ENCODE measurements at places on chromosomes 11 and 22.

DNA sequence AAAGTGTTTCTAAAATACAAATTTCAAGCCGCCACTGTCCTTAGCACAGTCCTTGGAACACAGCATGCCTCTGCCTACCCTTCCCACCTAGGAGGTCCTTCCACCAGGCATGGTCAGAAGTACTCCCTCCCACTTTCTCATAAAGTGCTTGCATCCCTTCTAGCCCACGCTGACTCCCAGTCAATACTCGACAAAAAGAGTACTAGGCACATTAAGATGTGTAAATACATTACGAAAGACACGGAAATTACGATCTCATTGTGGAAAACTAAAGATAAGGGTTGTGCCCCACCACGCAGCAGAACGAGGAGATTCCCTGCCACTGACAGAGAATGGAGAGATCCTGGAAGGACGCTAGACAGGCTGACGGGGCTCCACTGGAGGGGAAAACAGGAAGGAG, 13.5 kb downstream of the CHKA start:
- no peak for DNase-seq

- DNase-seq = no peak
Observed at GRCh38 chr11:46675288-46675851, 25.0 kb downstream of the ARHGAP1 start.

- DNase-seq = no peak
Observed at GRCh38 chr11:15227011-15227410, 112.3 kb downstream of the INSC start.

- no peak for DNase-seq
Observed at GRCh38 chr11:70641369-70641768, 243.0 kb downstream of the CTTN start.

- no peak for DNase-seq
Observed at GRCh38 chr11:126608658-126609057, 253.2 kb downstream of the ST3GAL4 start.

DNA sequence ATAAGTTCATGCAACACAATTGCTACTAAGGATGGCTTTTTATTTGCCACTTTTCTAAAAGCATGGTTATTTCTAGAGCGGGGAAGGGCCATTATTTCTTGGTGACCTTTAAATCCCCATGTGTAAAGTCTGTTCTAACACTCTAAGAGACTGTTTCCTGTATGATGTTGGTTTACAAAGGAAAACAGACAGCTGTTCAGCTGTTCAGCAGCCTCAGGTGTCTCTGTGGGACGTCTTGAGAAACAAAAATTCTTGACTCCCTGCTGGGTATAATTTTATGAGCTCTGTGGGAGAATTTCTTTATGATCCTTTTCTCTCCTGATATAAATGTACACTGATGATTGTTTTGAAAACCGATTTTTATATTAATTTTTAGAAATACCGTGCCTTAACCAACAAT, 13.9 kb downstream of the MUC15 start:
- DNase-seq = no peak

DNA sequence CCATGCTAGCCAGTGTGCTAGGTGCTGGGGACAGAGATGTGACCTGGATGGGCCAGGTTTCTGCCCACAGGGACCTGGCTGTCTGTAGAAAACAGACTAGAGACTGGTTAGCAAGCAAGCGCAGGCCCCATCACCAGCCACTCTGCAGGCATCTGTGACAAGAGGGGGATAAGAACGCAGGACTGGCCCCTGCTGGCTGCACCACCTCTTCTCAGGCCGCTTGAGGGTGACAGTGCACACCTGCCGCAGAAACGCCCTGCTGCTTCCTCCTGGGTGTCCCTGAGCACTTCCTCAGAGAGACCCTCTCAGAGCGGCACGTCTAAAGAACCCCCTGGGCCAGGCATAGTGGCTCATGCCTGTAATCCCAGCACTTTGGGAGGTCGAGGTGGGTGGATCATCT, 5.9 kb upstream of the PICK1 start:
- DNase-seq = no peak

- no peak for DNase-seq
Observed at GRCh38 chr11:109815500-109816150, 277.6 kb upstream of the ZC3H12C start.

- no peak for DNase-seq
Observed at GRCh38 chr11:126355926-126356897, 726 bp downstream of the ST3GAL4 start.

DNA sequence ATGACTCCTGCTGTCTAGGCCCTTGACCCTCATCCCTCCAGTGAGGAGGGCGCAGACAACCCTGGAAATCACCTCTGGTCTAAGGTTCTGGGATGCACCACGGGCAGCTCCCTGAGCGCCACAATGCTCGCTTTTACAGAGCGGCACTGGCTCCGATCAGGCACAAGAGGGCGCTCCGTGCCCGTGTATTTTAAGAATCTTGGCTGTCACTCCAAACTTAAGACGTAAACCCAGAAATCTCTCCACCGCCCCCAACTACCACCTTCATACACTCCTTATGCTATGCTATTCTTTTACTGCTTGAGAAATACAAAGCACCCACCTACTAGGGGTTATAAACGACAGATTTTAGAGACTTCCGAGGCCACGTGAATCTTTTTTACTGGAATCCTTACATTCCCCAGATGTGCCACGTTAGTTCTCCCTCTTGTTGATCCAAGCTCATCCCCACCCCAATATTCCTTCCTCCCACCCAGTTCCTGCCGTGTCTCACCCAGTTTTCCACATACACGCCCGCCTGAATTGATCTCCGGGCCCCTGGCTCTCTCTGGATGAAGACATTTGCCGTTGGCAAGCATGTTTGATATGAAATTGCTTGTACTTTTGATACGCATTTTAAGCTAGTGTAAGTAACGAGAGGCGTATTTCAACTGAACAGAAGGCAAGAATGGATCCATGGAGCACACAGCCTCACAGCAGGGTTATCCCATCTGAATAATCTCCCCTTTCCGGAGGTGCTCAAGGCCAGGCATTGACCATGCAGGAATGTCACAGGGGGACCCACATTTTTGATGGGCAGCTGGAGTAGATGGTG, 453.5 kb downstream of the OPCML start:
- no peak for DNase-seq

- DNase-seq = no peak
Observed at GRCh38 chr11:10663990-10664389, 29.6 kb downstream of the IRAG1 start.

DNA sequence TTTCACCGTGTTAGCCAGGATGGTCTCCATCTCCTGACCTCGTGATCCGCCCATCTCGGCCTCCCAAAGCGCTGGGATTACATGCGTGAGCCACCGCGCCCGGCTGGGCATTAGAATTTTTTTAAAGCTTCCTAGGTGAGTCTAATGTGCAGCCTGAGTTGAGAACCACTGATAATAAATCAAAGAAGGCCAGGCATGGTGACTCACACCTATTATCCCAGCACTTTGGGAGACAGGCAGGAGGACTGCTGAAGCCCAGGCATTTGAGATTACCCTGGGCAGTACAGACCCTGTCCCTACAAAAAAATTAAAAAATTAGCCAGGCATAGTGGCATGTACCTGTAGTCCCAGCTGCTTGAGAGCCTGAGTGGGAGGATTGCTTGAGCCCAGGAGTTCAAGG, 13.7 kb downstream of the MEI1 start:
- no peak for DNase-seq

GRCh38 chr11:45226901-45227300, 59.2 kb downstream of the SYT13 start:
- no peak for DNase-seq

GRCh38 chr22:29154364-29155048, 51.2 kb upstream of the EMID1 start:
- DNase-seq = peak; percentile 6

DNA sequence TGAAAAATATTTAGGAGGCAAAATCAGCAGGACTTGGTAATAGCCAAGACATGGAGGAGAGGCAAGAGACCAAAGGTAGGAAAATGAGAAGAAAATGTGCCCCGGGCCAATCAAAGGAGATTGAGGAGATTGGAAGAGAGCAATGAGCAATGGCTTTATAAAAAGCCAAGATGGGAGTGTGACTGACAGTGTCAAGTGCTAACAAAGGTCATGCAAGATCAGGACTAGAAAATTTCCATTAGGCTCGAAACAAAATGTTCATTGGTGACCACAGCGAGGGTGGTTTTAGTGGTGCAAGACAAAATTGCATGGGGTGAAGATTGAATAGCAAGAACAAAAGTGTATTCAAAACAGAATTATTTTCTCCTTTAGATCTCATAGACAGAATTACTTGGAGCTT, 45.2 kb upstream of the TBCEL start:
- no peak for DNase-seq

DNA sequence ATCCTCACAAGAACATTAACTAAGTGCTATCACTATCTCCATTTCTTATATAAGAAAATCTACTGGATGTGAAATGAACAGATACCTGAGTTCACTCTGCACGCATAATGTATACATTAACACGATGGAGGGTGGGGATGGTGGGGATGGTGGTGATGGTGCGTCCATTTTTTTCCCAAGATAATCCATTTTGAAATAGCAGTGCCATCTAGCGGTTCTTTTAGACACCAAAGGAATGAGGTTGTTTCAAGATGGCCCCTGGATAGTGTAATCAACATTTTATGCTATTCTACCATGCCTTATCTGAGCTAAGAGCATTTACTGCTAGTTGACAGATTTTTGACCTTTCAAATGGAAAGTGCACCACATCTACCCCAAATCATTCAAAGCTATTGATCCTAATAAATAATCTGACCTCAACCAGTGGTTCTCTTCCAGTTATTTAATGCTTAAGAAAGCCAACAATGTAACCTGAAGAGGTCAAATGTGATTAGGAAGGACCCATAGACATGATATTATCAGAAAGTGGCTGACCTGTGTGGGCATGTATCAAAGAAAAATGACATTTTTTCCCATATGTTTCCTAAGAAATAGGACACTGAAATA, 714.7 kb upstream of the TENM4 start:
- DNase-seq = no peak

DNA sequence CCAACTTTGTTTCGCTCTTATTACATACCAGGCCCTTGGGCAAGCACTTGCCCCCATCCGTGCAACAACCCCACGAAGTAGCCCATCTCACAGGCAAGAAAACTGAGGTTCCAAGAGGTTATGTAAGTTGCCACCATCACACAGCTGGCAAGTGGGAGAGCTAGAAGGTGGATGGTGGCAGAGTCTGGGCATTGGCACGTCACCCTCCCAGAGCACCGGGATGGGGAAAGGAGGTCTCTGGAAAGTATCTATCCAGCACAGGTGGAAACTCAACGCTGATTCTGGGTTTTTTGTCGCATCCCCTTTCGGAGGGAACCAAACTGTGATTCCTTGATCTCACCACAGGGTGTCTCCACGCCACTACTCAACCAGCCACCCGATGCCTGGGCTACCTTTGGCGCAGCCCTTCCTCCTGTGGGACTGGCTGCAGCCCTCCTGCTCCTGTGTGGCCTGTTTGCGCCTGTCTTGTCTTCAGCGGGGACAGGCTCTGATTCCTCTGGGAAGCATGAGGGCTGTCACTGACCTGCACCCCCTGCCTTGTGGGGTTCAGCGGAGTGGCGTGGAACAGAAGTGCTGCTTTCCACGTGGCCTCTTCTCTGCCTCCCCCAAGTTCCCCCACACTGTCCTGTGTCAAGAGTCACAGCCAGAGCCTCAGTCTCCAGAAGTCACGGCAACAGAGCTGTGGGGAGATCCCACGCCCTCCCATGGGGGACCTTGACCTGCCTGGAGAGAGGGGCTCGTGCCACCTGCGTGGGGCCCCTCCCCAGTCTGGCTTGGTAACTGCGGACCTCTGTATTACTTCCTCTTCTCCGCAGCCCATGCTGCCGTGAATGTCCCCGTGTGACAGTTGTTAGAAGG, 34.4 kb upstream of the TRIM29 start:
- DNase-seq = no peak

DNA sequence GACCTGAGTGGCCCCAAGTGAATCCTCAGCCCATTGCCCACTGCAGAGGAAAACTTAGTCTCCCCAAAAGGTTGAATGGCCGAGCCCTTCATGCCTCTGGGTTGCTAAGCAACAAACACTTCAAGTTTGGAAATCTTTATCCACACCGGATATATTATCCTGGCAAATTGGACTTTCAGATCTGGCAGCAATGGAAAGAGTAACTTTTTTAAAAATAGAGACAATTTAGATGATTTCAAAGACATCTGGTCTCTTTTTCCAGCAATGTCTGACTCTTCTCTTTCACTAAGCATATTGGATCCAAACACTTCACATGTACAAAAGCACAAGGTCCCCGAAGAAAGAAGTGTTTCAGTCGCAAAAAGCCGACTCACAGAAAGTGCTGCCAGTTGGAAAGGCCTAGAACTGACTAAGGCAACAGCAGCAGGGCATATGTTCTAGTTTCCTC, 505.3 kb downstream of the SOX6 start:
- no peak for DNase-seq

DNA sequence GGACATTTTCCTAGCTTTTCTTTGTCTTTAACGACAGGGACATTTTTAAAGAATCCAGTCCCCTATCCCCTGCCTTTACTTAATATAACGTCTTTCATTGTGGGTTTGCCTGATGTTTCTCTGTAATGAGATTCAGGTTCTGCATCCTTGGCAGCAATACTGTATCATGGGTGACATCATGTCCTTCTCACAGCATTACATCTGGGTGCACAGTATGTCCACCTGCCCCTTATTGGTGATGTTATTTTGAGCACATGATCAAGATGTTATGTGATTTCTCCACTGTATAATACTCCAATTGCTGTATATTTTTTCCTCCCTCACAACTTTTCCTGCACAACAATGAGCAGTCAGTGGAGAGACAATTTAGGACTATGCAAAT, 9.7 kb upstream of the STK33 start:
- DNase-seq = no peak

DNA sequence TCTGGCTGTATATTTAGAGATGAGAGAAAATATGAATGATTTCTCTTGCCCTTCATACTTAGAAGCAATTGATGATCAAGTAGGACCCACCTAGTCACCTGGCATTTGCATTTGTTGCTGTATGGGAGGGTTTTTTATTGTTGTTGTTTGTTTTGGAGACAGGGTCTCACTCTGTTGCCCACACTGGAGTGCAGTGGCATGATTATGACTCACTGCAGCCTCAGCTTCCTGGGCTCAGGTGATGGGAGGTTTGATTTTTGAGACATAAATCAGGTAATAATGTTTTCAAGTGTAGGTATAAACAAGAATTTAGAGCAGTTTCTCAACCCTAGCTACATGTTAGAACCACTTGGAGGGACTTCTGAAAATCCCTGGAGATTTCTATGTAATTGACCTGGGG, 63.0 kb downstream of the TNRC6B start:
- no peak for DNase-seq

DNA sequence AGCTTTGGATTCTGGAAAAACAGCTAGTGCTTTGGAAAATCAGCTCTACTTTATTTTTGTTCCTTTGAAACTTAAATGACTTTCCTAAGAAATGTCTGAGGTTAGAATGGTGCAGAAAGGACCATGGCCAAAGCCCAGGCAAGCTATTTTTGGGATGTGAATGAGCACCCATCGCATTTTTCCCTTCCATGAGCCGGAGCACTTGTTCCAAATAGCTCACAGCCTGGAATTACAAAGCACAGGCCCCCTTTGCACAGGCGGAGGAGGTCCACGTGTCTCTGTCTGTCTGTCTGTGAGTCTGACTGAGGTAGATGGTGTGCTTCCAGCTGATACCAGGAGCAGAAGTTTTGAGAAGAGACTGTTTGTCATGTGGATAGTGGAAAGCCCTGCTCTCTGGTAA, 50.7 kb downstream of the MICAL2 start:
- no peak for DNase-seq

Measured in HFF-Myc (cell line).